ENCODE measurements at places on chromosomes 16 and 17.

DNA sequence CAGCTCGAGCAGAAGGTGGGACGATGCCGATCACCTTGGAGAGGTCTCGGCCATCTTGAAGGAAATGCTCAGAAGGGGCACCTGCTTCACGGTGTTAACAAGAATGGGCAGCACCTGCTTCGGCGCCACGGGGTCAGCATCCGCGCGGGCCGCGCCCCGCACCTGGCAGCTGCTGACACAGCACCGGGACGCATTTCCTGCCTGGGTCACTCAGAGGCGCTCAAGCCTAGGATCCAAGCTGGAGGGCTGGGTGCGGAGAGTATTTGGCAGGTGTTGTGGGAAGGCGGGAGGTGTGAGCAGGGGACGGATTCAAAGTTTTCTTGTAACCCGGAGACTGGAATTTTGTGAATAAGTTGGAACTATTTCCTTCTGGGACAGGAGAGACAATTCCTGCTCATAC lies 39.3 kb upstream of the AKTIP start:
- no peak for DNase-seq

GRCh38 chr17:2120586-2121335 lies 65.9 kb downstream of the HIC1 start:
- DNase-seq = no peak

DNA sequence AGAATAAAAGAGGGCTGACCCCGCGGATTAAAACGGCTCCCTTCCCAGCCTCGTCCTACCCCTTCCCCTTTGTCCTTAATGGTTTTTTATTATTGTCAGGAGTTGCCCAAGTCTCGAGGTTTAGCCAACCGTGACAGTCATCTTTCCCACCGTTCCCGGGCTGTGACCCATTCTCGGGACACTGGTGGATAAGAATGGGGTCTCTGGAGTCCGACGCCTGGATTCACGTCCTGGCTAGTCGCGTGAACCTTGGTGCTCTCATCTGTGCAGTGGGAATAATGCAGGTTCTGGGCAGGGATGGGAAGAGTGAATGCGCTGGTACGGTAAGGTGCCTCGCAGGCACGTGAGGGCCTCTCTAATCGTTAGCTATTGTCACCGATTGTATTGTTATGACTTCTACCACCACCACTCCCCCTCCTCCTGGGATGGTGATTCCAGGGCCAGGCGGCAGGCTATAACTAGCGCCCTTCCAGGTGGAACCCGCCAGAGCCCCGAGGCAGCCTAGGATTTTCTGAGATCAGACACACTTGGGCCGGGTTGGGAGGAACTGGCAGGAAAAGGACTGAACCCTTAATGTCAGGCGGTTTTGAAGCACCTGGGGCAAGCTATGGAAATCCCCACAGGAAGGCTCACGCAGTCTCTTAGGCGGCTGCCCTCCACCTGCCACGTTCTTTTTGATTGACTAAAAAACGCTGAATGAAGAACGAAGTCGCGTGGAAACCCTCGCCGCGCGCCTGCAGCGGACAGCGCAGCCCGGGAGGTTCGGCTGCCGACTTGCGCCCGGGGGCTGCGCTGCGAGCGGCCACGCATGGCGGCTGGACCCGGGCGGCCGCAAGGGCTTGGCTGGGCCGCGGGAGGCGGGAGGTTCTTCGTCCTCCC lies 2.7 kb downstream of the HS3ST3B1 start:
- DNase-seq = peak; percentile 42

DNA sequence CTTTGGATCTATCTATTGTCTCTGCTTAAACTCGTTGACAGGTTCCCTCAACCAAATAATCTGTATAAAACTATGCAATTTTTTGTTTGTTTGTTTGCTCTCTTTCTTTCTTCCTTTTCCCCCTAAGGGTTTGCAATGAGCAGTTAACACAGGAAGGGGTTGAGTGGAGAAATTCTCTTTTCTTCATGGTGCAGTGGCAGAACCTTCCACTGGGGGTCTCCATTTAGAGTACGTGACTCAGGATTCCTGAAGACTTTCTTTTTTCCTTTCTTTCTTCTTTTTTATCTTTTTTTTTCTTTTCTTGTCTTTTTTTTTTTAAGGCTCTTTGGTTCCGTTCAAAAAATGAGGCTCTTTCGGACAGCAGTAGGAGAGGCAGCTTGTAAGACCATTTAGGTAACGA lies 19.5 kb upstream of the RBFOX1 start:
- DNase-seq = no peak

DNA sequence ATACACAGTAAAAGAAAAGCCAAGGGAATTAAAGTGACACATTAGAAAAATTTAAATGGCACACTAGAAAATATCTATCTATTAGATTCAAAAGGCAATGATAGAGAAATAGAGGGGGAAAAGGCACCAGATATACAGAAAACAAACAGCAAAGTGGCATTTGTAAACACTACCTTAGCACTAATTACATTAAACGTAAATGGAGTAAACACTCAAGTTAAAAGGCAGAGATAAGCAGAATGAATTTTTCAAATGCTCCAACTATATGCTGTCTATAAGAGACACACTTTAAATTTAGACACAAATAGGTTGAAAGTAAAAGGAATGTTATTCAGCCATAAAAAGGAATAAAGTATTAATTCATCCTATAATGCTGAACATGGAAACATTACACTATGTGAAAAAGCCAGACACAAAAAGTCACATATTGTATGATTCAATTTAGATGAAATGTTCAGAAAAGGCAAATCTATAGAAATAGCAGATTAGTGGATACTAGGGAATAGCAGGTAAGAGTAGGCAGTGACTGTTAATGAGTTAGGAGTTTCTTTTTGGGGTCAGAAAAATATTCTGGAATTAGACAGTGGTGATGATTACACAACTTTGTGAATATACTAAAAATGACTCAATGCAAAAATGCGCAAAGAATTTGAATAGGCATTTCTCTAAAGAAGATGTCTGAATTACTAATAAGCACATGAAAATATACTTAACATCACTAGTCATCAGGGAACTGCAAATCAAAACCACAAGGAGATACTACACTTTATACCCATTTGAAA lies 92.4 kb downstream of the BRIP1 start:
- no peak for DNase-seq

DNA sequence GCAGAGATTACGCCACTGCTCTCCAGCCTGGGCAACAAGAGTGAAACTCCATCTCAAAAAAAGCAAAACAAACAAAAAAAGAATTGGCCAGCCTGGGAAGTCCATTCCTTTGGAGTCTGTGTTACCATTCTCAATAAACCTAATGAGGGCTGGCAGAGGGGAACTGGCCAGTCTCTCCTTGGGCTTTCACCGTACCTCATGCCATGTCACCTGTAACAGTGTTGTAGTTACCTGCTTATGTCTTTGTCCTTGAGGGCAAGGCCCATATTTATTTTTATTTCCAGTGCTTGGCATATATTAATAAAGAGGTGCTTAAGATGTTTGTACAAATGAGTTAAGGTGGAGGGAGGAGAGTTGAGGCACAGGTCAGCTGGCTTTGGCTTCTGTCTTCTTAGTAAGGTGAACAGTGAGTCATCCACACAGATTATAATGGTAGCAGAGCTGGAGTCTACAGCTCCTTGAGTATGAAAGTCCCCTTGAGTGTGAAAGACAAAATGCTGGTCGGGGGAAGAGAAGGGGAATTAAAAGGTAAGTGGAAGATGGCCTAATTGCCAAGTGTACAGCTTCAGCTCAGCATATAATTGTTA lies 8.4 kb downstream of the C1QBP start:
- no peak for DNase-seq

- DNase-seq = no peak
These were observed 40.1 kb upstream of the C1QL1 start for GRCh38 chr17:45008216-45008615.

GRCh38 chr16:59470556-59470955 lies 736.4 kb upstream of the GOT2 start:
- DNase-seq = no peak

DNA sequence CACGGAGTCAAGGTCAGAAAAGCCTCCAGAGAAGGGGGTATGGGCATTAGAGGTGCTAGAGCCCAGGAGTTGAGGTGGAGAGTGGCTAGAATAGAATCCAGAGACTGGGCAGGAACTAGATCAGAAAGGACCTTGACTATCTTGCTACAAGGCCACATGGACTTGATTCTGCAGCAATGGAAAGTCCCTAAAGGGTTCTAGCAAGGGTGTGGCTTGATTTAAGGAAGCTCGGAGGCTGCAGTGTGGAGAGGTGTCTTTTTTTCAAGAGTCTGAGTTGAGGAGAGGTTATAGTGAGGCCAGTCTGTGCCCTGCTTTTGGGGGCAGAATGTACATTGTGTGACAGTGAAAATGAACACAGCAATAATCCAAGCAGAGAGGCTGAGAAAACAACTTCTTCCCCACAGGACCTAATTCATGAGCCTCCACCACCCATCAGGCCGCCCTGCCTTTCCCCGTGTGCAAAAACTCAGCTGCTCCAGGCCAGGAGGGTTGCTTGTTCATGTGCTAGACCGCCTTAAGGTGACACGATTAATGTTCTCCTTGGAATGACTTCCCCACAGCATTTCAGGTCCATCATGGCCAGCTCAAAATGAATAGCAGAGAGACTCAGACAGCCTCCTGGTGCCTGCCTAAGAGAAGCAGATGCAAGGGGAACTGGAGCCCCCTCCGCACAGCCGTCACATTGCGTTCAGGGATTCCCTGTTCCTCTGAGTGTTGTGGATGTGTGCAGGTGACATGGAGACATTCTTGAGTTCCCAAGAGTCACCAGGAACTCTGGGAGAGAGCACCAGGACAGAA lies 8.7 kb upstream of the BEAN1 start:
- DNase-seq = no peak

- no peak for DNase-seq
These were observed 18.0 kb upstream of the JPH3 start for GRCh38 chr16:87584271-87584670.

DNA sequence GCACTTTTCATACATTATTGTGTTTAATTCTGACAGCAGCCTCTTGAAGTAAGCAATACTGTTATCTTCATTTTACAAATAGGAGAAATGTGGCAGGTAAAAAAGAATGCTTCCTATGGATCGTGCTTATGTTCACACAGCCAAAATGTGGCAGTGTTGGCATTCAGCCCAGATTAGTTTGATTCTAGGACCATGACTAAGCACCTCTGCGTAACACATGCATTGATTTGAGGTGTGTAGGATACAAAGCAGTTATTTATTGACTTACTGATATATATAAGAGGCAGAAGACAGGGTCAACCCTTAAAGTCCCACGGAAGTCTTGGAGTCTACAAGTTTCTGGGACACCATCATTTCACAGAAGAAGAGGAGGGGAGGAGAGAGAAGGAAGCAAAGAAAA lies 1144.4 kb upstream of the GOT2 start:
- DNase-seq = no peak

GRCh38 chr16:30778549-30779244 lies 8.3 kb downstream of the ZNF629 start:
- no peak for DNase-seq

DNA sequence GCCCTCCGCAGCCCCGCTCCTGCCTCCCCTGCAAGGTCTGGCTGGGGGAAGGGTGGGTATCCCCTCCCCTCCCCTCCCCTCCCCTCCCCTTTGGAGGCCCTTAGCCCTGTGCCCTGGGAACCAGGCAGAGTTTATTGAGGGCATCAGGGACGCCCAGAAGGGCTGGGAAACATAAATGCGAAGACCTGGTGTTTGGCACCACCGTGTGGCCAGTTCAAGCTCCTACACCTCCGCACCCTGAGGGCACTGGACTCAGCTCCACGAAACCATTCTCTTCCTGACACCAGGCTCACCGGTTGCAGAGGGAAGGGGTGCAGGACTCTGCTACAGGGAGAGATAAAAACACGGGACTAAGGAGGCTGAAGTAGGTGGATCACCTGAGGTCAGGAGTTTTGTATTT lies 1.0 kb upstream of the AIPL1 start:
- peak; percentile 69 for DNase-seq

DNA sequence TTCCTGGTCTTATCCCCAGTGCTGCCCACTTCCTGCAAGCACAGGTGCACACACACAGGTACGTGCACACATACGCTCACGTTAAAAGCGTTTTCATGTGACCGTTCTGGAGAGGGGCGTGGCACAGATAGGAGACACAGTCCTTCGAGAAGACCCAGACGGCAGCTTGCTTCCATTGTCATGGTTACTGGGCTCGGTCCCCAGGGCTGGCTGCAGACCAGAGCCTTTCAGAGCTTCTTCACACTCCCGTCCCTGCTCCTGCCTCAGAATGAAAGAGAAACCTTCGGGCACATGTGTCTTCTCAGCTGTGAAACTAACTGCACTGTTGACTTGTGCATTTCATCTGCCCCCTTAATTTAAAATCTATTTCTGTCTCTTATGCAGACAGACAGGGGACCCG lies 154.2 kb downstream of the PITPNC1 start:
- no peak for DNase-seq

- DNase-seq = no peak
These were observed 220.2 kb upstream of the TBX2 start for GRCh38 chr17:61179380-61179806.

DNA sequence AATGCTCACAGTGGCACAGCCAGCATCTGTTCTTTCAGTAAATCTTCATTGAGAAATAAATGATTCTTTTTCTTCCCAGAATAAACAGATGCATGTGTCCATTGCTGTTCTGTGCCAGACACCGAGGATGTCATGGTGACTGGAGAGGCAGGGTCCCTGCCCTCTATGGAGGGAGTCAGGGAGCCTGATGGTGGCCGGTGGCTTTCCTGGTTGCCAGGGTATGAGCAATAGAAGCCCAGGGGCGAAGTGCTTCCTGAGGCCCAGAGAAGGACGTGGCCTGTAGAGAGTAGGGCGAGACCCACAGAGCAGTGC lies 29.9 kb upstream of the NUDT16L1 start:
- DNase-seq = no peak

GRCh38 chr16:2026461-2027023 lies at the start of gene NHERF2:
TSS of gene NHERF2 (plus strand) at chr16:2026902. CDS start at chr16:2027006, 104 bp downstream.
- DNase-seq = peak; percentile 34
